ENCODE measurements at places on chromosomes 7 and 10.

DNA sequence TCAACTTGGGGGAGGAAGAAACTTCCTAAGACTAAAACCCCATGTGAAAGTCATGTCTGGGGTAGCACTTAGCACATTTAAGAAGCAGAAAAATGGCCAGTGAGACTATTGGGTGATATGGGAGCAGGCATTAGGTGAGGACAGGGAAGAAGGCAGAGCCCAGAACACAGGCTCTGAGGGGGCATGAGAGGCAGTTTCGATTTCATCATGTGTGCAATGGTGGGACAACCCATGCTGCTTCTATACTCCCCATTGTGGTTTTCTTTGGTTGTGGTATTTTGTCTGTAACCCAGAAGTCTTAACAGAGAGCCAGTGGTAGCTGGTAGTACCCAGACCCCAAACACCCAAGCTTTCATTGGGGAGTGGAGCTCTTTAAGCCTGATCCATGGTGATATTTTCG, 752.0 kb downstream of the GRID1 start:
- no peak for DNase-seq

DNA sequence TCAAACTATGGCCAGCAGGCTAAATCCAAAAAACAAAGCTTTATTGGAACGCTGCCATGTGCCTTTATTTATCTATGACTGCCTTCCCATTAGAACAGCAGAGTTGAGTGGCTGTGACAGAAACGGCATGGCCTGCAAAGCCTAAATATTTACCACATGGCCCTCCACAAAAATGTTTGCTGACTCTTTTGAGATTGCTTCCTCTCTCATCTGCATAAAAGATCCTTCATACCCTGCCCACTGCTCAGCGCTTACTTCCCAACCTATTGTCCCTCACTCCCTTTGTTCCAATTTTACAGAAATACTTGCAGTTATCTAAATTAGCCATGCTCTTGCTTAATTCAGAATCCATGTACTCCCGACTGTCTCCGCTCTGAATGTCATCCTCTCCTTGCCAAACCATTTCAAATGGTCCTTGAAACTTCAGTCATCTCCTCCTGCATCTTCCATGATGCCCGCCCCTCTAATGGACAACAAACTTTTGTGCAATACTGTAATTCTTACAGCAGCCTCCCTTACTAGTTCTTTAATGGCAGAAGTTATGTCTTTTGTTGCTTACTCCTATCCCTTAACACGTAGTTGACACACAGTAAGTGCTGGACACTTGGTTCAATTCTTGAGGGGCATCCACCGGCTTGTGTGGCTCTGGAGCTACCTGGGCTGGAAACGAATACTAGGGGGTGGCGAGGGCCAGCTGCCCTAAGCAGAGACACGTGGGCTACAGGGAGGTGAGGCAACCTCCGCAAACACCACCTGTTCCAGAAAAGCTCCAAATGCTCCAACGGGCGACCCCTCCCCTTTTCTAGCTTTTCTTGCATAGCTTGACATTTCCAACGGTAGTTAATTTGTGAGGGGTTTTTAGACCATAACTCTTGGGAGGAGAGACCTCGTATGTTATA, 832 bp downstream of the XRCC2 start:
- no peak for DNase-seq

GRCh38 chr7:155169498-155170065, 99.5 kb downstream of the HTR5A start:
- no peak for DNase-seq

DNA sequence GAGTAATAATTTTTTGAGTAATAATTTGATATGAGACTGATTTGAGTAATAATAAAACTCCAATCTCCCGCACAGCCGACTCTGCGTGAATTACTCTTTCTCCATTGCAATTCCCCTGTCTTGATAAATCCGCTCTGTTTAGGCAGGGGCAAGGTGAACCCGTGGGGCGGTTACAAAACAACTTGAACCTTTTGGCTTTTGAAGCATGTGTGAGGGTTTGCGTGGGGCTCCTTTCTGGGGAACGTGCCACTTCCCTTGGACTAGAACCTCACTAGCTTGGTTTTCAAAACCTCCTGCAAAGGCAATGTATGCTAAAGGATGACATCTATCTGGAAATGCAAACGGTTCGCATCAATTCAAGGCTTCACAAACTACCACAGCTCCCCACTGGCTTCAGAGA, 1.5 kb downstream of the CRPPA start:
- DNase-seq, result no peak

DNA sequence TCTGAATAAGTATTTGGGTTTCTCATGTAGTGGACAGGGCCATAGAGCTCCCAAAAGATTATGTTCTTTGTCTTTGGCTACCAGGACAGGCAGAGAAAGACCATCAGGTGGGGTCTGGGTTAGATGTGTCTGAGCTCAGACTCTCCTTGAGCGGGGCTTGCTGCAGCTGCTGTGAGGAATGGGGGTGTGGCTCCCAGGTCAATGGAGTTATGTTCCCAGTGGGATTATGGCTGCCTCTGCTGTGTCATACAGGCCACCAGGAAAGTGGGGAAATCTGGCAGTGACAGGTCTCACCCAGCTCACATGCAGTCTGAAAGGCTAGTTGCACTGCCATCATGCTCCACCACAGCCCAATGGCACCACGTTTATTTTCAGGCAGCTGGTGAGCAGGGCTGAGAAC, 97.0 kb upstream of the FERD3L start:
- no peak for DNase-seq

DNA sequence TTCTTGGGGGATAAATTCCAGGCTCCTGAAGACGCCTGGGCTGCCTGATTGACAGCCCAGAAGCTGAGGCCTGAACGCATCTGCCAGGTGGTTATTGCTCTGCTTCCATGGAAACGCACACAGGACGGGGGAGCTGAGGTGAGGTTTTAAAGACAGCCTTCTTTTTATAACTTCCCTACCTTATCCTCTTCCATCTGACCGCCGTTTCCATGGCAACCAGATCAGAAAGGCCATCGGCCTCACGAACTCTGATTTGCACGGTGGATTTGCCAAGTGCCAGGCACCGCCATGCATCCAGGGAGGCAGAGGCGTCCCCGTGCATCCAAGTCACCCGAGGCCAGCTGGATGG, 260.9 kb downstream of the ADARB2 start:
- peak; percentile 57 for DNase-seq

DNA sequence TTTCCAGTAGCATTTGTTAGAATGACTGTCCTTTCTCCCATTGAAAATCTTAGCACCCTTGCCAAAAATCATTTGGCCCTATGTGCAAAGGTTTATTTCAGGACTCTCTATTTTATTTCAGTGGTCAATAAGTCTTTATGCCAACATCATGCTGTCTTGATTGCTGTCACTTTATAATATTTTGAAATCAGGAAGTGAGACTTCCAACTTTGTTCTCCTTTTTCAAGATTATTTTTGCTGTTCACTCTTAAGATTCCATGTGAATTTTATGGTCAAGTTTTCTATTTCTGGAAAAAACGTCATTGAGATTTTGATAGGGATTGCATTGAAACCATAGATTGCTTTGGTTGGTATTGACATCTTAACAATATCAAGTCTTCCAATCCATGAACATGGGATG, 65.1 kb downstream of the PAXIP1 start:
- DNase-seq, result no peak

- peak; percentile 37 for DNase-seq
Observed at GRCh38 chr10:29392376-29393021, 103.6 kb downstream of the LYZL1 start.

DNA sequence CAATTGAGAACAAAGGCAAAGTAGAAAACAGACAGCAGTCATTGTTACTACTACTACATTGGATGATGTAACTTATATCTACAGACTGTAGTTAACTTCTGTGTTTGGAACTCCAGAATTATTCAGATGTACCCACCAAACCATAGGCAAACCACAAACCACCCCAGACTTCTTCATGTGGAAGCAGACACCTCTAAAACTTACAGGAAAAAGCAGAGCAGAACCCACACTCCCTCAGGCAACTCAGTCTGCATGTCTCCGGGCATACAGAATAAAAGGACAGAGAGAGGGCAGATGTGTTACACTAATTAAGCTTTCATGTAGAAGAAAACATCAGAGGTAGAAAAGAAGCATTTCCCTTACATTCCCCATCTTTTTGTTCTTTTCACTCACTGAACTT, 9.0 kb downstream of the LSM5 start:
- DNase-seq, result no peak

GRCh38 chr10:63221950-63222349, 88.8 kb downstream of the NRBF2 start:
- DNase-seq, result no peak

- no peak for DNase-seq
Observed at GRCh38 chr7:139774376-139774775, 3.4 kb downstream of the HIPK2 start.

GRCh38 chr7:107799647-107800264, 3.3 kb downstream of the SLC26A3 start:
- DNase-seq, result no peak

DNA sequence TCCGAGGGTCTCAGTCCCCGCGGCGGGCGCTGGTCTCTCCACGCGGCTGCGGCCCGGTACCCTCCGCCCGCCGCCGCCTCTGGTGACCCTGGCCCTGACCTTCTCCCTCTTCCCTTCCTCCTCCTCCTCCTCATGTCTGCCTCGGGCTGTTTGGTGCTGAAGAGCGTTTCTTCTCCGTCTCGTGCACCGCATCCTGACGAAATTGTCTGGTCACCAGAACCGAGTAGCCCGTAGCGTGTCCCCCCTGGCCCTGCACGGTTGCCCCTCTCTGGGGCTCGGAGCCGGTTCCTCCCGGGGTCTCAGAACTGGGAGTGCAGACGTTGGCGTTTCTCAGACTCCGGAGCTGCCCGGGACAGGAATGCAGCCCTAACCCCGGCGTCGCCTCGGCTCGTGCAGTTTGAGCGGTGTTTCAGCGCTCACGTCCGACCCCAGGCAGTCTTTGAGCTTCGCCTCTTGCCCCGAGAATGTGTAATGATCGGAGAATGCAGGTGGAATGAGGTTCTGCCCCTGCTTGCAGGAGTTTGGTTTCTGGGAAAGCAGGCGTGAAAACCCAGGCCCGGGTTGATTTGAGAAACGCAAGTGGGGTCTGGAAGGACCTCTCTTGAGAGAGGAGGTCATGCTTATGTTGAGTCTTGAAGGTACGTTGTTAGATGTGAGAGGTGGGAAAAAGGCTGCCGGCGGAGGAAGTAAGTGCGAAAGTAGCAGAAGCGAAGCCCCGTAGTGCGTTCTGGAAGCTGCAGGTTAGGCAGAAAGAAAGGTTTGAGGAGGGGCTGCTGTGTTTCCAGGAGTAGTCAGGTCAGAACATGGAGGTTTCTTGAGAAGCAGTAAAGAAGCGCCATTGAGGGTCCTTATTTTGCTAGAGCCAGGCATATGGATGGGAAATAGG, 743 bp downstream of the RBM17 start:
- DNase-seq, result no peak

DNA sequence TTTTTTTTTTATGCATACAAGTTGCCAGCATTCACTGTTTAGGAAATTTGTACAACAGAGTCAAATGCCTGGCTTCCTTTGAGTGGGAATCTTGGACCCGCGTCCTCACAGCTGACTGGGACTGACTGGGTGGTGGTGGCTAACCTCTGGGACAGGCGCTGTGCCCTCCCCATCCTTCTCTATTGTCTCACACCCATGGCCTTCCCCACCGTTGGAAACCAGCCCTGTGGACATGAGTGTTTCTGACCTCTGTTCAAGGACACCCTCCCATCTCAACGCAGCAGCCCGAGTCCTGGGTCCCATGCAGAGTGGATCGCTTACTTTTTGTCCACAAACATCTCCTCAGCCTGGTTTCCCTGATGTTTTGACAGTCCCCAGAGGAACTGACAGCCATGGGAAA, 125.1 kb upstream of the PPIF start:
- no peak for DNase-seq

GRCh38 chr7:106057962-106058927, 53.9 kb downstream of the SYPL1 start:
- DNase-seq, result peak; percentile 92

GRCh38 chr7:142583446-142583845, 165.8 kb upstream of the PRSS1 start:
- DNase-seq, result no peak

- DNase-seq, result no peak
Observed at GRCh38 chr10:120161111-120161510, 268.6 kb downstream of the SEC23IP start.

DNA sequence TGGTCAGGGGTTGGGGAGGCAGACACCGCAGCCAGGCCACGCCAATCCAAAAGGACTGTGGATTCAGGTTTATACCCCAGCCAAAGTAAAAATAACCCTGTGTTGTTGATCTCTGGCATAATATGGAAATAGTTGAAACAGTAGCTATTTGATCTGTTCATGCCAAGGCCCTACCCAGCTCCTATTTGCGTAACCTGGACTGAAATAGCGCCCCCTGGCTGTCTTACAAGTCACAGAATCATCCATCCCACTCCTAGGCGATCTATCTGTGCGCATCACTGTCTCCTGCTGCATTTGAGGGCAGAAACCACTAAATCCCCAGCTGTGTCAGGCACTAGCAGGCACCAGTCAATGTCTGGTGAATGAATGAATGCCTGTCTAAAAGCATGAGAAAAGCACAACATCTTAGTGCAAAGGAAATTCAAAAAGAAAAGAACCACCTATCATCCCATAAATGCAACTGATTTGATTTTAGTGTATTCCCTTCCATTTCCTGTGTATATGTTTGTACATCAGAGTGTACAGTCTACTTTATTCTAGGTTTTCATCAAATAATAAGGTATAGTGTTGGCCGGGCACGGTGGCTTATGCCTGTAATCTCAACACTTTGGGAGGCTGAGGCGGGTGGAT, 160.0 kb downstream of the SLIT1 start:
- peak; percentile 54 for DNase-seq

- DNase-seq, result no peak
Observed at GRCh38 chr10:131770946-131771633, 129.7 kb upstream of the PPP2R2D start.

All from head of caudate nucleus (tissue), 42 donors.